ENCODE measurements at places on chromosomes 1 and 21. TPM values are rescaled to one million over a fixed set of nuclear protein-coding genes. Genes with fewer than 3 reads are reported as not detected.

Gene LRP8
- 0.76 TPM for total RNA-seq

Gene LRRIQ3
- total RNA-seq, result 0.39 TPM

Gene LRRN2
- not detected for total RNA-seq

Gene FAM163A
- not detected for total RNA-seq

Gene ICOSLG
- total RNA-seq, result 11.9 TPM

Gene SPRR1B
- 94.9 TPM for total RNA-seq

Gene AUNIP
- total RNA-seq, result 0.68 TPM

Gene OR2L5
- total RNA-seq, result not detected

Gene DMBX1
- total RNA-seq, result 0.51 TPM

Gene LRRC39
- total RNA-seq, result 1.2 TPM

Gene GBP4
- total RNA-seq, result 0.46 TPM

Gene IGSF21
- 3.0 TPM for total RNA-seq

Gene TMEM269
- not detected for total RNA-seq

Gene C8A
- not detected for total RNA-seq

Gene ARHGEF16
- total RNA-seq, result 8.4 TPM

Gene OR2T35
- total RNA-seq, result not detected

Gene CCDC17
- 1.6 TPM for total RNA-seq

Gene SH3BGR
- total RNA-seq, result not detected

Gene IFNLR1
- total RNA-seq, result 14.1 TPM

Gene UBE2U
- not detected for total RNA-seq

Gene UMODL1
- not detected for total RNA-seq

Gene RAB25
- 265 TPM for total RNA-seq

Gene OR2G6
- total RNA-seq, result not detected

Gene KRTAP19-3
- 0.97 TPM for total RNA-seq

Gene PDZK1
- 1.8 TPM for total RNA-seq

Gene NEGR1
- 4.1 TPM for total RNA-seq

Gene FMO4
- total RNA-seq, result 2.5 TPM

Gene GPX7
- total RNA-seq, result 9.0 TPM

Gene PROK1
- 0.34 TPM for total RNA-seq

Gene HSD3B2
- total RNA-seq, result not detected

Gene TMPRSS15
- not detected for total RNA-seq

Gene SPATA45
- not detected for total RNA-seq

Gene DYNLT4
- total RNA-seq, result 2.4 TPM

Gene ERO1B
- 3.3 TPM for total RNA-seq

Gene KRTAP12-3
- not detected for total RNA-seq

Gene CHIA
- not detected for total RNA-seq

Gene RGS18
- 0.84 TPM for total RNA-seq

Gene TMPRSS3
- 0.19 TPM for total RNA-seq

Gene AADACL4
- total RNA-seq, result 0.59 TPM

Gene DYNLT5
- 1.0 TPM for total RNA-seq

Gene PCBP3
- 7.0 TPM for total RNA-seq

Gene NEK7
- total RNA-seq, result 71.6 TPM

Gene S100A10
- total RNA-seq, result 153 TPM

Gene GABRD
- 2.0 TPM for total RNA-seq

Gene PPFIA4
- 1.7 TPM for total RNA-seq

Gene GBP3
- 5.6 TPM for total RNA-seq

Gene LAD1
- 271 TPM for total RNA-seq

Gene RPS6KA1
- 39.4 TPM for total RNA-seq
